ENCODE measurements at places on chromosomes 1 and 21.
A peak's percentile ranks its signal among the peaks of the same experiment; 100 is the strongest.

DNA sequence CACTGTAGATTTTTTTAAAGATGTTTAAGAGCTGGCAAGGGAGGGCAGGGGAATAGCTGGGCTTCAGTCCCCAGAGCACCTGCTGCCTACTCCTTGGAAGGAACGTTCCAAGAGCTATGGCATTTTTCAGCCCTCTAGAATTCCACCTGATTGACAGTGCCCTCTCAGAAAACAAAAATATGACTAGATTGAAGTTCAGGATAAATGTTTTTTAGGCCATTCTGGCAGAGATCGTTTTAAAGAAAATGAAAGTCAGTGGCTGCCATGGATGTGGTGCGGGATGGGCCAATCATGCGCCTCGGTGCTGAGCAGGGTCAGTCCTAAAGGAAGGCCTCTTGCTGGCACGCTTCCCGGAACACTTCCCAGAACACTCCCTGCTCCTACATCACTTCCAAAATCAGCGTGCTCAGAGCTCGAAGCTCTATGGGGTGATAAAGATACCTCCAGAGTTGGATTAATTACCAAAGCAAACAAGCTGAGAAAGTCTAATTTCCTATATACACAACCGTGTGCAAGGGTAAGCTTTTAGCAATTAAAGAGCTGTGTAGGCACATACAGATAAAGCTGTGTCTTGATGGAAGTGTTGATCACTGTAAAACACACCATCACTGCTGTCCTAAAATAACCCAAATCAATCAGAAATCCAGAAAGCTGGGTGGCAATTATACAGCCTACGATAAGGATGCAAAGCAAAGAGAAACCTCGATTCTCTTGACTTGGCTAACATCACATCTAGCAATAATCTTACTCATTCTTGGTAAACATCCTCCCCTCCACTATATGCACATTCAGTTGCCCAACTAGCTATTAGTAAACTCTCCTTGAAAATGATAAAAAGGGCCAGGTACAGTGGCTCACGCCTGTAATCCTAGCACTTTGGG is 34.6 kb downstream of the TGFBR3 start:
- no peak for DNase-seq

DNA sequence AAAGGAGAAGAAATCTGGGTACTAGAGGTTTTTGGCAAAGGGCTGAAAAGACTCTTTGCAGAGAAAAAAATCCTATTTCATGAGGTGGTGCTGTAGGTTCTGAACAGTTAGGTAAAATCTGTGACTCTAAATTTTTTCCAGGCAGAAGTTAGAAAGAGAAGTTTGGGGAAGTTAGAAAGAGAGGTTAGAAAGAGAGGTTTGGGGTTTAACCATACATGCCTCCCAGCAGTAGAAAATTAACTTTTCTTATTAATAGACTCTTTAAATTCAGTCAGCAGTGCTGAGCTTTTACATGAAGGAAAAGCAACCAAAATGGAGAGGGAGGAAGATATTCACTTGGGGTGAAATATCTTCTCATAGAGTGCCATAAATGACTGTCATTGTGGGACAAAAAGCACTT is 12.2 kb downstream of the AMY1C start:
- DNase-seq = no peak

GRCh38 chr1:2429780-2430591 is 17.6 kb upstream of the PEX10 start:
- DNase-seq = no peak

DNA sequence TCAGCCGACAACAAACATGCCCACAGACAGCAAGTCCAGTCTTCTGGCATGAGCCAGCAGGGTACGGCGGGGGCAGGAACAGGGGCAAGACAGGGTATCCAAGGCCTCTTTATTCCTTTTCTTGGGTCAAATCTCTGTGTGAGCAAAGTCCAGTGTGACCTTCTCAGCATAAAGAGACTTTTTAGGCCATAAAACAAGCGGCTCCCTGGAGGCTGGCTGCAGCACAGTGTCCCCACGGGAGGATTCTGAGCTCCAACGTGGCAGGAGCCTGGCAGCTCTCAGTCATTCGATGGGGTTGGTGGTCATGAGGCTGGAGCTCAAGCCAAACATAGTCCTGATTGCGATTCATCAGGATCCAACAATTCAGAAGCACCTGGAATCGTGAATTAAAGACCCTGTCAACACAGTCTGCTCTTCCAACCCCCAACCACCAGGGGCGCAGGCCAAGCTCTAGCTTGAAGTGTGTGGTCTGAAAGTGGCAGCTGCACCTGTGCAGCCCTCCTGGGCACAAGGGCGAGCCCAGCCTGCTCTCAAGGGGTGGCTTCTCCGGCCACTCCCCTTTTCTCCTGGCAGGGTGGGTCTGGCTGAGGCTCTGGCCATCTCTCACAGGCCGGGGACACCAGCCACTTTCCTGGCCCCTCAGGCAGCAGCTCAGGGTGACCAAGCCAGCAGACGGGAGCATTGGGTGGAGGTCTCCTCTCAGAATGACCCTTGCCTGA is 62.1 kb downstream of the SLC66A1 start:
- DNase-seq = peak; percentile 11

- DNase-seq = no peak
Measured at GRCh38 chr1:209168204-209168603, 415.3 kb upstream of the CAMK1G start.

GRCh38 chr1:18599704-18600103 is 30.9 kb upstream of the PAX7 start:
- no peak for DNase-seq

GRCh38 chr1:54001591-54001990 is 16.4 kb downstream of the LDLRAD1 start:
- no peak for DNase-seq

GRCh38 chr1:93061895-93062792 is 16.9 kb upstream of the MTF2 start:
- peak; percentile 64 for DNase-seq

GRCh38 chr1:195550071-195550862 is 1058.0 kb downstream of the KCNT2 start:
- no peak for DNase-seq

- DNase-seq = no peak
Measured at GRCh38 chr1:19448491-19449439, 36.6 kb downstream of the CAPZB start.

DNA sequence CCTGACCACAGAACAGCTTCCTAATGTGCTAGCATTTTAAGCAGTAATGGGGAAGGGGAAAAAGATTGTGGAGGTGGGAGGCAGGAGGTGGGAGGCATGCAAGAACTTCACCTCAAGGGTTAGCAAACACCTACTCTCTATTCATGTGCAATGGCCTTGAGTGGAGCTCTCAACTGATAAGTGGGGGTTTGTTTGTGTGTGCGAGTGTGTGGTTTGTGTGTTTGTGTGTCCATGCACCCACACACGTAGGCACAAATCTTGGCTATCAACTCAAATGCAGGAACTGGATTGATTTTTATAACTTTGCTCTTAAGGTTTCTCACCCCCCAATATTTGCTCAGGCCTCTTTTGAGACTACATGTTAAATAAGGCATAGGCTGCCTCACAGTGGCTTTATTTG is 78.6 kb downstream of the SYT6 start:
- no peak for DNase-seq
